ENCODE measurements at places on chromosomes 1 and 21. TPM values are rescaled to one million over a fixed set of nuclear protein-coding genes. Genes with fewer than 3 reads are reported as not detected.

Gene SPATA46
- total RNA-seq: not detected

Gene RAB42
- total RNA-seq: 0.09 TPM

Gene SLAMF7
- 35.9 TPM for total RNA-seq

Gene ITPKB
- 31.0 TPM for total RNA-seq

Gene NBPF10
- 1.4 TPM for total RNA-seq

Gene C1orf105
- total RNA-seq: not detected

Gene S100B
- total RNA-seq: not detected

Gene MRPS15
- 169 TPM for total RNA-seq

DNA sequence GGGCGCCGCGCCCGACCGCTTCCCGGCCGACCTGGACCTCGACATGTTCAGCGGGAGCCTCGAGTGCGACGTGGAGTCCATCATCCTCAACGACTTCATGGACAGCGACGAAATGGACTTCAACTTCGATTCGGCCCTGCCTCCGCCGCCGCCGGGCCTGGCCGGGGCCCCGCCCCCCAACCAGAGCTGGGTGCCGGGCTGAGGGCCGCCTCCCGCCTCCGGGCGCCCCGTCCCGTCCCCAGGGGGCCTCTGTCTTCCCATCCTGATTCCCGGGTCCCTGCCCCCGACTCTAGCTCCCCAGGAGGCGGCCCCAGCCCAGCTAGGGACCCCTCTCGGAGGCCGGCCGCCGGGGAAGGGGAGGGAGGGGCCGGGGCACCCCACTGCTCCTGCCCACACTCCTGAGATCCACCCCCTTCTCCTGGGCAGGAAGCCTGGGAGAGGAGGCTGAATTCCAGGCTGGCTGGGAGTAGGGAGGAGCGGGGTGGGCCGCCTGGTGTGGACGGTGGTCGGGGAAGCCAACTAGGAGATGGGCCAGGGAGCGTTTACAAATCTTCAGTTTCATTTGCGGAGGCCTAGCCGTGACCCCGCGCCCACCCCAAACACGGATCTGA, 21.4 kb downstream of the FOXO6 start:
- peak overlapping the region; percentile 53 for H3K4me3 ChIP-seq
- H3K27me3 ChIP-seq: peaks cover 51% of the 10 kb centered on the region
- H3K4me1 ChIP-seq: peaks cover 11% of the 10 kb centered on the region

DNA sequence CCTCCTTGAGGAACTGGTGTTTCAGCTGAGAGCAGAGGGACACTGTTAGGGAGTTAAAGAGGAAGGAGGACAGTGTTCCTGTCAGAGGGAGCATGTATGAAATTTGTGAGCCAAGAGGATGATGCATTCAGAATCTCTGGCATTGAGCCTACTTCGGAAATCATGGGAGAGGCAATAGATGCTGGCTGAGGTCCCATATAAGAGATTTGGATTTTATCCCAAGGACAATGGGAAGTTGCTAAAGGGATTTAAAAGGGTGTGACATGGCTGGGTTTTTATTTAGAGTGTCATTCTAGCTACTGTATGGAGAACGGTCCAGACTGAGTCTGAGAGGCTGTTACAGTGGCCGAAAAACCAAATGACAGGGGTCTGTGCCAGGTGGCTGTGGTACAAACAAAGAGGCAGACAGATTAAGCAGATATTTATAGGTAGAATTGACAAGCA, 403.2 kb upstream of the B3GALT2 start:
- H3K4me3 ChIP-seq: no peak overlapping the region
- no peak overlapping the region for H3K27ac ChIP-seq
- no peak for DNase-seq

DNA sequence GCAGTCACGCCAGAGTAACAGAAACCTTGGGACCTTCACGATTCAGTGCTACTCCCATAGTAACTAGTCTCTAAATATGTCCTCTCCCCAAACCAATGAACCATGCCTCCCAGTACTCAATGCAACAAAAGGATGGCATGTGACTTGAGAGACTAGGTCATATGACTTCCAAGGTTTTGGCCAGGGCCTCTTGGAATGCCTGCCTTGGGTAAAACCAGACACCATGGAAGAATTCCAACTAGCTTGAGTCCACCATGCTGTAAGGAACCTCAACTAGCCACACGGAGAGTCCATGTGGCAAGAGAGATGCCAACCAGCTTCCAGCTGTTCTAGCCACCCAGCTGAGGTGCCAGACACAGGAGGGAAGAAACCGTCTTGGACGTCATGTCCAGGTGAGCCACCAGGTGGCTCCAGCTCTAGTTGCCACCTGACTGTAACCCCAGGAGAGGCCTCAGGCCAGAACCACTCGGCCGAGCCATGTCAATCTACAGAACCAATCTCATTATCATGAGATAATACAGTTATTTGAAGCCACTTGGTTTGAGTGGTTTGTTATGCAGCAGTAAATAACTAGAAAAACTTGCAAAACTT, 115.0 kb downstream of the SYF2 start:
- DNase-seq: peak; percentile 70
- no peak overlapping the region for H3K4me3 ChIP-seq
- H3K27ac ChIP-seq: no peak overlapping the region
- H3K36me3 ChIP-seq: no peaks in the 10 kb centered on the region
- H3K27me3 ChIP-seq: peaks cover 4% of the 10 kb centered on the region

- no peak for DNase-seq
- no peaks in the 10 kb centered on the region for H3K27me3 ChIP-seq
- no peak overlapping the region for H3K27ac ChIP-seq
- peaks cover 15% of the 10 kb centered on the region for H3K36me3 ChIP-seq
These were observed 12.5 kb downstream of the MAST2 start for GRCh38 chr1:45815667-45816458.

GRCh38 chr1:201501812-201502510, 5.0 kb downstream of the CSRP1 start:
- no peak for DNase-seq
- H3K27me3 ChIP-seq: no peaks in the 10 kb centered on the region
- peaks cover 22% of the 10 kb centered on the region for H3K4me1 ChIP-seq
- no peaks in the 10 kb centered on the region for H3K36me3 ChIP-seq
- H3K4me3 ChIP-seq: no peak overlapping the region
- no peak overlapping the region for H3K27ac ChIP-seq

GRCh38 chr1:232140419-232141166, 489.3 kb downstream of the SIPA1L2 start:
- peaks cover 3% of the 10 kb centered on the region for H3K27me3 ChIP-seq
- H3K4me1 ChIP-seq: no peaks in the 10 kb centered on the region
- peaks cover 2% of the 10 kb centered on the region for H3K36me3 ChIP-seq
- no peak for DNase-seq
- H3K27ac ChIP-seq: no peak overlapping the region

- H3K4me3 ChIP-seq: no peak overlapping the region
- DNase-seq: no peak
- no peaks in the 10 kb centered on the region for H3K36me3 ChIP-seq
- no peak overlapping the region for H3K27ac ChIP-seq
These were observed 92.9 kb upstream of the SOD1 start for GRCh38 chr21:31566611-31567010.

- H3K4me3 ChIP-seq: peak overlapping the region; percentile 96
- H3K36me3 ChIP-seq: peaks cover 47% of the 10 kb centered on the region
- DNase-seq: peak; percentile 62
- H3K27ac ChIP-seq: peak overlapping the region; percentile 99
- H3K4me1 ChIP-seq: peaks cover 43% of the 10 kb centered on the region
- H3K27me3 ChIP-seq: no peaks in the 10 kb centered on the region
These were observed 642 bp downstream of the RSRP1 start for GRCh38 chr1:25246600-25247023.

DNA sequence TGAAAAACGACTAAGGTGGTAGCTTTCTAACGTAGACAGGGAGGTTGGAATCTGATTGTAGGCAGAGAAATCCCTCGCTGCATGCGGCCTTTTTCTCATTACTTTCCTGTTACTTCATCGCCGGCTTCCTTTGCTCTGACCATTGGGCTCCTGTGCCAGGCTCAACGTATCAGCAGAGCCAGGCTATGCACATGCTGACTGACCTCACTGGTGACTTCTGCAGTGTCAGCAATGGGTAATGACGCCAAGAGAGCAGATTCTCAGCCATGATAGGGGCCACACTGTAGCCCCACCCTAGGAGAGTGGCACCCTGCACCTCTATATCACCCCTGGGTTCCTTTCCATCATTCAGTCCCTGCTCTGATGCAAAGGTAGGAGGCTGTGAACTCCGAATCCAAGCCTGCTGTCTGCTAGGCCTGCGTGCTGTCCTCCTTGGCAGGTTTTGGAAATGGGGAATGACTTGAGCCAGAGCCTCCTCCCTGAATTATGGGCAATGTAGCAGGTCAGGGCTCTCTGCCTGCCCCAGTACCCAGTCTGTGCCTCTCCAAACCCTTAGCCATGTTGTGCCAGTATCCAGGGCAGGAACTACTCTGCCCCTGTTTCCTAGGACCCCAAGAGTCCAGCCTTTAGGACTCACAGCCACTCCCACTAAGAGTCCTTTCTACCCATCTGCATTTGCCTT, 11.4 kb downstream of the PPFIA4 start:
- H3K4me1 ChIP-seq: peaks cover 4% of the 10 kb centered on the region
- peaks cover 6% of the 10 kb centered on the region for H3K36me3 ChIP-seq
- DNase-seq: no peak
- peaks cover 4% of the 10 kb centered on the region for H3K27me3 ChIP-seq
- no peak overlapping the region for H3K27ac ChIP-seq

GRCh38 chr1:212254853-212255363, 30.3 kb upstream of the PPP2R5A start:
- peak overlapping the region; percentile 28 for H3K27ac ChIP-seq
- DNase-seq: no peak
- H3K27me3 ChIP-seq: no peaks in the 10 kb centered on the region
- no peaks in the 10 kb centered on the region for H3K36me3 ChIP-seq

GRCh38 chr1:6962996-6963911, 178.0 kb downstream of the CAMTA1 start:
- peaks cover 22% of the 10 kb centered on the region for H3K4me1 ChIP-seq
- no peaks in the 10 kb centered on the region for H3K36me3 ChIP-seq
- H3K4me3 ChIP-seq: peak overlapping the region; percentile 69

GRCh38 chr1:32907435-32907834, 6.2 kb upstream of the TMEM54 start:
- no peak for DNase-seq
- H3K36me3 ChIP-seq: no peaks in the 10 kb centered on the region
- peaks cover 11% of the 10 kb centered on the region for H3K27me3 ChIP-seq
- no peak overlapping the region for H3K27ac ChIP-seq

GRCh38 chr1:203126866-203127665, 460 bp upstream of the ADORA1 start:
- peaks cover 9% of the 10 kb centered on the region for H3K4me1 ChIP-seq
- no peak overlapping the region for H3K27ac ChIP-seq
- no peak for DNase-seq

DNA sequence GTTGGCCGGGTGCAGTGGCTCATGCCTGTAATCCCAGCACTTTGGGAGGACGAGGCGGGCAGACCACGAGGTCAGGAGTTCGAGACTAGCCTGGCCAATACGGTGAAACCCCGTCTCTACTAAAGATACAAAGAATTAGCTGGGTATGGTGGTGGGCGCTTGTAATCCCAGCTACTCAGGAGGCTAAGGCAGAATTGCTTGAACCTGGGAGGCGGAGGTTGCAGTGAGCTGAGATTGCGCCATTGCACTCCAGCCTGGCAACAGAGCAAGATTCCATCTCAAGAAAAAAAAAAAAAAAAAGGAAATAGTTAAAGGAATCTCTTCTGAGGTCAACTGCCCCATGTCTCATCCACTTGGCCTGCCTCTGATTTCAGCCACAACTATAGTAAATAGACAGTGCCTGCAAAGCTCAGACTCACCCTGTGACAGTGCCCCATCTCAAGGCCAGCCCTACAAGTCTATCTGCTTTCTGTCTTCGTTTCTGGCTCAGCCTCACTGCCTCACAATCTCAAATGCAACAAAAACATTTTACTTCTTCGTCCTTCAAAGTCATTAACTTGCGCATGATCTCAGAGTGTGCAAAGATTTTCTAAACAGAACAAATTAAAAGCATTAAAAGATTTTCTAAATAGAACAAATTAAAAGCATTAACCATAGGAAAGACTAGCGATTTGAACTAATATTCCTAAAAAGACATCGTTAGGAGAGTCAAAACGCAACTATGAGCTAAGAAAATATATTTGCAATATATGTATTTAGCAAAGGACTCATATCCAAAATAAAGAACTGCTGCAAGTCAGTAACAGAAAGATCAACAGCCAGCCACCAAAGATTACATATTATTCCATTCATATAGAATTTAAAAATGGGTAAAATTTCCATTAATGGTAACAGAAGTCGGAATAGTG, 65.0 kb upstream of the PRDX6 start:
- DNase-seq: no peak
- H3K4me3 ChIP-seq: no peak overlapping the region
- H3K27me3 ChIP-seq: no peaks in the 10 kb centered on the region

- no peak overlapping the region for H3K27ac ChIP-seq
- peaks cover 2% of the 10 kb centered on the region for H3K27me3 ChIP-seq
- H3K36me3 ChIP-seq: no peaks in the 10 kb centered on the region
- no peak for DNase-seq
These were observed 22.1 kb downstream of the TP73 start for GRCh38 chr1:3674100-3675094.

DNA sequence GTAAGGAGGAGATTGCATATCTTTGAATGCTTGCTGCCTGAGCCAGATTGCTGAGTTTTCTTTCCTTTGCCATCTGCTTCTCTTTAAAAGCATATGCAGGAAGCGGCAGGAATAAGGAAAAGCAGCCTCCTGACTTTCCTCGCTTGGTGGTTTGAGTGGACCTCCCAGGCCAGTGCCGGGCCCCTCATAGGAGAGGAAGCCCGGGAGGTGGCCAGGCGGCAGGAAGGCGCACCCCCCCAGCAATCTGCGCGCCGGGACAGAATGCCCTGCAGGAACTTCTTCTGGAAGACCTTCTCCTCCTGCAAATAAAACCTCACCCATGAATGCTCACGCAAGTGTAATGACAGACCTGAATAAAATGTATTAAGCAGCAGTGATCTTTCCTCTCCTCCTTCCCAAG, 1.5 kb downstream of the CORT start:
- H3K4me3 ChIP-seq: no peak overlapping the region
- DNase-seq: no peak
- peaks cover 1% of the 10 kb centered on the region for H3K4me1 ChIP-seq
- no peaks in the 10 kb centered on the region for H3K27me3 ChIP-seq

- H3K4me3 ChIP-seq: no peak overlapping the region
- no peak for DNase-seq
- H3K4me1 ChIP-seq: no peaks in the 10 kb centered on the region
- no peaks in the 10 kb centered on the region for H3K27me3 ChIP-seq
- peaks cover 38% of the 10 kb centered on the region for H3K36me3 ChIP-seq
- H3K27ac ChIP-seq: no peak overlapping the region
These were observed 50.2 kb downstream of the SLC25A24 start for GRCh38 chr1:108149796-108150467.

GRCh38 chr1:178411756-178412399, 84.9 kb downstream of the CLEC20A start:
- H3K36me3 ChIP-seq: no peaks in the 10 kb centered on the region
- H3K4me3 ChIP-seq: no peak overlapping the region
- H3K27ac ChIP-seq: no peak overlapping the region
- H3K27me3 ChIP-seq: peaks cover 9% of the 10 kb centered on the region

- H3K4me3 ChIP-seq: no peak overlapping the region
- H3K27me3 ChIP-seq: no peaks in the 10 kb centered on the region
- H3K27ac ChIP-seq: peak overlapping the region; percentile 19
- H3K4me1 ChIP-seq: peaks cover 30% of the 10 kb centered on the region
- H3K36me3 ChIP-seq: peaks cover 5% of the 10 kb centered on the region
- DNase-seq: no peak
These were observed 68.5 kb downstream of the ATP2B4 start for GRCh38 chr1:203695116-203695515.
